GM23248 (cell line): ENCODE measurements at places on chromosomes 12 and 14. TPM values are rescaled to one million over a fixed set of nuclear protein-coding genes. Genes with fewer than 3 reads are reported as not detected.

GRCh38 chr12:52266514-52266913 is 7.9 kb upstream of the KRT86 start:
- no peak for DNase-seq

- DNase-seq = no peak
Observed at GRCh38 chr14:81276073-81277069, 55.6 kb upstream of the GTF2A1 start.

Gene PPP1R36
- 1.6 TPM in 1 of 2 replicates, not detected in the other for total RNA-seq

GRCh38 chr12:52006726-52007157 is at the start of gene TAMALIN:
TAMALIN (plus strand) TSS chr12:52006946; CDS start chr12:52007020, 74 bp downstream.
- DNase-seq = peak; percentile 59

Gene LRFN5
- total RNA-seq = 0.54 and 2.1 TPM in 2 replicates

Gene PPP4R4
- under 0.01 and 0.22 TPM in 2 replicates for total RNA-seq

GRCh38 chr12:14868916-14869506 is 16.6 kb downstream of the MGP start:
- peak; percentile 11 for DNase-seq

GRCh38 chr14:101017209-101017608 is 113.7 kb upstream of the RTL1 start:
- DNase-seq = peak; percentile 74
